ENCODE measurements at places on chromosomes 3 and 15.
A peak's percentile ranks its signal among the peaks of the same experiment; 100 is the strongest.

DNA sequence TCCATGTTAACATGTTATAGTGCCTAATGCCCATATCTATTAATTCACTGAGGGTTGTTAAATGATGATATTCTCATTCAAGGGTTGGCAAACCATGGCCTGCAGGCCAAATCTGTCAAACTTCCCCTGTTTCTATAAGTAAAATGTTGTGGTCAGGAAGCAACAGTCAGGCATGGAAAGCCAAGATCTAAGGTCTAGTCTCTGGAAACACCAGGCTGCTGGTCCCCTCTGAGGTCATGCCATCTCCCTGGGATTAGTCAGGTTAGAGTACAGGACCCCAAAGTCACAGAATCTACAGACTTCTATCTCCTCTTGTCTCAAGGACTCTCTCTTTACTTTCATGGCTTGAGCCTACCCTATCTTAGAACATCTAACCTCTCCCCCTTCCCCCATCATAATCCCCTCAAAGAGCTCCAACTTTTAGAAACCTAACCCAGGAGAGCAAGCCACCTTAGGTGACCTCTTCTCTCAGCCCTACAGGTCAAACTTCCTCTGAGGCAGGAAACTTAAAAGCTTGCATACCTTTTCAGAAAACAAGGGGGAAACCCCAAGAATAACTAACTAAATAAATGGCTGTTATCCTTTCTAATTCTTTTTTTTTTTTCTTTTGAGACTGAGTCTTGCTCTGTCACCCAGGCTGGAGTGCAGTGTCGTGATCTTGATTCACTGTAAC, 15.3 kb upstream of the HERC1 start:
- no peak for DNase-seq

- no peak for DNase-seq
Observed at GRCh38 chr15:100681335-100681746, 79.0 kb downstream of the ASB7 start.

DNA sequence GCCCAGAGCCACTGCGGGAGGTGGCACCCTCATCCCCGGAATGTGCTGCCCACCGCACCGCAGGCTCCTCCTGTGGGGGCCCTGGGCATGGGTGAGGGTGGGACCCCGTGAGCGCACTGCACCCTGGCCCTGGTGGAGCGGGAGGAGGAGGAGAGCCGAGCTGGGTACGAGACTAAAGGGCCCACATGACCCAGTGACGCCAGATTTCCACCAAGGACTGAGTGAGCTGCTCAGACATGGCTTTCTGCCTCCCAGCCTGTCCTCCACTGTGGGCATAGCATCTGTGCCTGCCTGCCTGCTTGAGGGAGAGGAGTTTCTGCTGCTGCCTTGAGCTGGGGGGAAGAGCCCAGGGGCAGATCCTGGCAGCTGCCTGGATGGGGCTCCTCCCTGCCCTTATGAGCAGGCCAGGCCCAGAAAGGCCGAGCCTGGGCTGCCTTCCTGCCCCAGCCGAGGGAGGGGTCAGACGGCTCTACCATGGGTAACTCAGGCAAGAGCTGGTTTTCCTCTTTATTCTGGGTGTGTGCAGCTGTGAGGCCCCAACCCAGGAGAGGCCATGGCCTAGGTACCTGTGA, 88.4 kb downstream of the VGLL4 start:
- DNase-seq: no peak

- no peak for DNase-seq
Observed at GRCh38 chr3:5123937-5124336, 1.8 kb downstream of the ARL8B start.

DNA sequence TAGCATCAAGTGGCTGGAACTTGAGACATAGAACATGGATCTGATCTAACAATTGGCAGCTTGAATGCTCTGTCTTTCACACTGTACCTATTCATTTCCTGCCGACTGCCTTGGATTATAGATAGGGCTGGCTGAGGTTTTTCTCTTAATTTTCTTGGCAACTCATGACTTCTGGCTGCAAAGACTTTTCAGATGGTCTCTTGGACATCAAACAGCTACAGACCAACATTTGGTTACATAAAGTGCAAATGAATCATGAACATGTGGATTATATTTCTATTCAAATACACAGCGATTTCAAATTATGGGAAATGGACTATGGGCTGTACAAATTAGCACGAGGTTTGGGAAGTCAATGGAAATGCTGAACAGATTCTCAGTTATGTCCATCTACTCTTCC, 26.2 kb upstream of the IL16 start:
- DNase-seq: no peak

DNA sequence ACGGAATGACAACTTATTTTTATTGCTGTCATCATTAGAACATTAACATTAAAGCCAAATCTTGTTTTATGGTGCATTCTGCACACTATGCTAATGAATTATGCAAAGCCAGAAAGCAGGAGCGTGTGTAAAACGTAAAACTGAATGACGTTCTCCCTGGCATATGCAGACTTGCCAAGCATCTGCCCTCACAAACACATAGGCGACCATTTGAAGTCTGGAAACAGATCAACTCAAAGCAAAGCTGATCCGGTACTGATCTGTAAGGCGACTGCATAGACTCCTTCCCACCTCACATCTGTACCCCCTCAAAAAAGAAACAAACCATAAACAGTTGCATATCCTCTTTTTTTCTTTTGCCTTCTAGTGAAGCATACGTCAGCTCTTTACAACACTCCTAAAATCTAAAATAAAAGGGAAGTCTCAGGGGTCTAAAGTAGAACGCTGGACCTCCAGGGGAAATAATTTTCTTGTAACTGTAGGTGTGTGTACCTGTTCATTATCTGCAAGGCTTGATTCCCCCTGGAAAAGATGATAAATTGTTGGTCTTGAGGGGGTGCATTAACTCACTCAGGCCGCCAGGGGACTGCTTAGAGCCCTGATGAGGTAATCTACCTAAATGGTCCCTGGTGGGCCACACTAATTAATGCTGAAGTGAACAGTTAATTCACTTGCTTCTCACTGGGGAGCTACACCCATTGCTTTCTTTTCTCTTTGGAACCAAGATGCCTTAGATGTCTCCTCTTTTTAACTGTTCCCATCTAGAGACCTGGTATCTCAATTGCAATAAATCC, 231.4 kb downstream of the CDIN1 start:
- DNase-seq: no peak

- DNase-seq: no peak
Observed at GRCh38 chr3:71513081-71513480, 70.4 kb downstream of the FOXP1 start.

DNA sequence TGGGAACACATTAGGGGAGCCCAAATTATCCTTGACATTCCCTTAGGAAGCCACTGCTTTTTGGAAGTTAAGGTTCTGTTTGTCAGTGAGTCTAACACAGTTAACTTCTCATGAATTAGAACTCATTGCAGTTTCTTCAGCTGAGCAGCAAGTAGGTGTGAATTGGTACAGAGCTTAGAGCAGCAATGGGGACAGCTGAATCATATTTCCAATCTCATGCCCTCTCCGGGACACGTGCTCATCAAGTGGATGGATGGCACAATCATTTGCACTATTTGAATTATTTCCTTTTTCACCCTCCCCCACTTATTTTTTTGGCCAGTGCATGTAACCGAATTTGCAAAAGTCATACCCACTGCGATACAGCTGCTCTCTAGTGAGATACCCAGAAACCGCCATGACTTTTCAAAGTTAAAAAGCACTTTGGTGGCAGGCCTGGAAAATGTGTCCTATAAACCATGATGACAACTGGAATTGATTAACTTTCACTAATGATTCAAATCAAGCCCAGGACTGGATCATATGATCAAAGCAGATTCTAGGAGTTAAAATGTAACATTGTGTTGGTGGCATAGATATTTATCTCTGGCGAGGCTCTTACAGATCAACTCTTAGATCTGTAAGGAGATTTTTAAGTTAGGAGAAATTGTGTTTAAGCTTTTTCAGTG, 76.4 kb downstream of the EBLN2 start:
- no peak for DNase-seq

DNA sequence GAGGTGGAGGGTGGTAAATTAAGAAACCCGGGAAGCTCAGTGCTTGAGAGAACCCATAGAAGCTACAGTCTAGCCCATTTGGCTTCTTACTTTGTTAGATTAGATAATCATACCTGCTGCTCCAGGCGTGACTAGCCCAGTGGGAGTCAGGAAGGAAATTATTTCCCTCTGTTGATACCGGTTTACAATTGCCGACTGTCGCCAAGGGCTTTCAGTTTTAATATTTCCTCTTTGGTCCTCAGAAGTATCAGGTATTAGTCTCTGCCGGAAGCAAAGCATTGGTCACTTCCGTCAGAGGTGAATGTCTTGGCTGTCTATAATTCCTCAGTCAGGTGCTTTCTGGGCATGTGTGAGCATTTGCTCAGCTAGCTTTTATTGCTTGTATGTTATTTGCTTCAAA, 75.2 kb downstream of the LPP start:
- DNase-seq: no peak

- no peak for DNase-seq
Observed at GRCh38 chr3:126474498-126475412, 936 bp downstream of the ZXDC start.

GRCh38 chr3:4548780-4549179, 55.6 kb downstream of the ITPR1 start:
- no peak for DNase-seq

- DNase-seq: peak; percentile 22
Observed at GRCh38 chr15:96333131-96334016, 2.9 kb downstream of the NR2F2 start.

GRCh38 chr3:45953536-45953935, 10.3 kb downstream of the CXCR6 start:
- DNase-seq: no peak

- DNase-seq: peak; percentile 19
Observed at GRCh38 chr3:129003578-129004112, 2.5 kb downstream of the EFCC1 start.

- no peak for DNase-seq
Observed at GRCh38 chr3:117750674-117751269, 1041.2 kb downstream of the TUSC7 start.

DNA sequence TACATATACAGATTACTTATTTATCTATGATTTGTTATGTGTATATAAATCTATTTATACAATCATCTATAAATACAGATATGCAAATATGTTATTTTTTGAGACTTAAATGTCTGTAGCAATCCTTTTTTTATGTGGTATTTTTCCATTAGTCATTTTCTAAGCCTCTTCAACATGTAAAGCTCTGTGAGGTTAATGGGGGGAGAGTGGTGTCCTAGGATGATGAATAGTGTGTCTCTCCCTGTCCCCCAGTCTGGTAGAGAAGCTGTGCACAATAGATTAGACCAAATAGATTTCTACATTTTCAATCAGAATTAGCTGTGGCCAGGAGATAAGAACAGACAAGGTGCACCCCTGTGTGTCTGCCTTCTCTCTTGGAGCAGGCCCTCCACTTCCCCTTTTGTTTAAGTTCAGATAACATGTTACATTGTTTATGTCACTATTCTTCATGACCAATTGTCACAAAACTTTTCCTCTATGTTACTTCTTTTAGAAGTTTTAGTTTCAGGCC, 453.9 kb downstream of the LPP start:
- no peak for DNase-seq

DNA sequence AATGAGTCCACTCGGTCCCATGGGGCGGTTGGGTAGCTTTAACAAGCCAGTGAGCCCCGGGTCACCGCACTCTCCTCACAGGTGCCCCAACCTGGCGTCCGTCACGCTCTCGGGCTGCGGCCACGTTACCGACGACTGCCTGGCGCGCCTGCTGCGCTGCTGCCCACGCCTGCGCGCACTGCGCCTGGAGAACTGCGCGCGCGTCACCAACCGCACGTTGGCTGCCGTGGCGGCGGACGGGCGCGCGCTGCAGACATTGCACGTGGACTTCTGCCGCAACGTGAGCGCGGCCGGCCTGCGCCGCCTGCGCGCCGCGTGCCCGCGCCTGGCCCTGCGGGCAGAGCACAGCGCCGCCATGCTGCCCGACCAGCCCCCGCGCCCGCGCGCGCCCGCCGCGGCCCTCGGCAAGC, 3.4 kb downstream of the FBXL22 start:
- peak; percentile 90 for DNase-seq

DNA sequence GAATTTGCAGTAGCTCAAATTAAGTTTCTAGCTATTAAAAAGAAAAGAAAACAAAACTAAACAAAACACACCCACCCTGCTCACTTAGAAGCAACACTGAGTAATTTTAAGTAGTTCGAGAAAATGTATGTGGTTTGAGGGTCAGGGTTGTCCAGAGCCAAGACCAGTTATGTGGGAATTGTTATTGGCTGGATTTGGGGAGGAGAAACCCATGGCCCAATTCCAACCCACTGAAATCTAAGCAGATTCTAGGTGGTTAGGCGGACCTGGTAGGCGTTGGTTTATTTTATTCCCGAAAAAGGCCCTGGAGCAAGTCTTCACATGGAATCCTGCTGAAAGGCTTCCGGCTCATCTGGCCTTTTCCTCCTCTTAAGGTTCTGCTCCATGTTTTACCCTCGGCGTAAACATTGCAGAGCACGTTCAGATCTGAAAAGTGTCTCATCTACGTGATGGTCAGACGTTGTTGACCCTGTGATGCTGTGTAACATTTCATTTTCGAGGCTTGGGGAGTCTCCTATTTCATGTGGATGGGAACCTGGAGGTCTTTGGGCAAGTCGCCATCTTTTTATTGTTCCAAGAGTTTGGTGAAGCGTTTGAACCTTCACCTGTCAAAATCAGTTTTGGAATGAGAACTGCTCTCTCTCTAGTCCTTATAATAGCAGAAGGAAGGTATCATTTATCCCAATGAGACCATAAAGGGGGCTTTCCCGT, 64.0 kb downstream of the FLNB start:
- no peak for DNase-seq

DNA sequence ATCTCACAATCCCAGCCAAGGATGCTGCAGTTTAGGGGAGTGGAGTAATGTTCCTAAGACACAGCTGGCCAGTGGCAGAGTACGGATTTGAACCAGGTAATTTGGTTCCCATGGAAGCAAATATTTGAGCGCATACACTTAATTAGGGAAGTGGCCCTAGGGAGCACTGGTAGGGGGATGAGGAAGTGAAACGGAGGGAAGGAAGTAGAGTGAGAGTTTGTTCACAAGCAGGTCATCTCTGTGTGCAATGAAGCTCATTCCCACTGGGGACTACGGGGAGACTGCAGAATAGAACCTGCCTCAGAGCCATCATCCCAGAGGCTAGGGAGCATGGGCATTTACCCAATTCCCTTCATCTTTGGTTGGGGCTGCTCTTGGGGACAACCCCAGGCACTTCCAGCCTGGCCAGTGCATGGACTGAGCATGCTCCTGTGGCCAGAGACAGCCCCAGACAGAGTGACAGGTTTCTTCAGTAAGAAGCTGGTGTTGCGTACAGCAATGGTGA, 317.2 kb upstream of the PROK2 start:
- DNase-seq: no peak

All from NCI-H1092 (cell line).